Endothelial cell of umbilical vein (primary cell): ENCODE measurements at places on chromosomes 1 and 21.

DNA sequence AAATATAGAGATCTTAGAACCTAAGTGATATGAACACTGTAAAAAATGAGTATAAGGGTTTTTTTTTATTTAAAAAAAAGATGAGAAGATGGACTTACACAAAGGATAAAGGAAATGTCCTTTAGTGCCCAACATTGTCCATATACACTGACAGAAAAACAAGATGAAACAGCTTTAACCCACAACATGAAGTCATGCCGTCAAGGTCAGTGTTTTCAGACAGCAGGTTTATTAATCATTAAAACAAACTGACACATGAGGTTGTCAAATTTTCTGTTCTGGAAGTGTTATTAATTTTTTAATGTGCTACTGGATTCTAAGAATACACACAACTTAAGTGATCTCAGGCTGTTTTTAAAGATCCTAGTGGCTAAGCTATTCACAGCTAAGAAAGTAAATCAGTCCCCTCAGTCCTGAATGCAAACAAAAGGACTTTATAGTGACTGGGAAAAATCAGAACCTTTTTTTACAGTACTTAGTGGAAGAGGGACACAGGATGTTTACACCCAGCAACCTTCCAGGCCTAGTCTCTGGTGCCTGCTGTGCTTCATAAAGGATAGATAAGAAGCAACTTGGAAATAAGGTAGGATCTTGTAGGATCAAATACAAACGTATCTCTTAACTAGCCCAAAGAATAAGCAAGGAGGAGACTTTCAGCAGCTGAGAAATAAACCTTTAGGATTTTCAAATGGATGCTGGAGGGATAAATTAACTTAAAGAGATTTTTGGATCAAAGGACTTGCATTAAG lies 21.9 kb upstream of the PKN2 start:
- no peak for DNase-seq

- no peak for DNase-seq
Measured at GRCh38 chr1:38029081-38029681, 16.6 kb downstream of the UTP11 start.

- no peak for DNase-seq
Measured at GRCh38 chr1:224959656-224960055, 30.2 kb downstream of the DNAH14 start.

DNA sequence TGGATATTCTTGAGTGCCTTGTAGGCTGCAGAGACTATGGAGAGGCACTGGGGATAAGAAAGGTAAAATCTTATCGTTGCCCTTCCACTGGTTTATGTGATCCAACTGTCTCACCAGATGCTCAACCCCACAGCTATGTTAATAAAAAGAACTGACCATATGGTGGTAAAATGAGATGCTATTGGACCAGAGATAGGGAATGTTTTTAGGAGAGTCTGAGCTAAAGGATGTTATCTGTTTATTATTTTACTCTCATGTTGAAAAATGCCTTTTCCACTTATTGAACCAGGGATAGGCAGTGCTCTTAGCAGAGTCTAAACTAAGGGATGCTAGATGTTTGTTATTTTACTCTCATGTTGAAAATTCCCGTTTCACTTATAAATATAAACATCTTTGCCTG lies 172.8 kb upstream of the GREM2 start:
- DNase-seq, result no peak

DNA sequence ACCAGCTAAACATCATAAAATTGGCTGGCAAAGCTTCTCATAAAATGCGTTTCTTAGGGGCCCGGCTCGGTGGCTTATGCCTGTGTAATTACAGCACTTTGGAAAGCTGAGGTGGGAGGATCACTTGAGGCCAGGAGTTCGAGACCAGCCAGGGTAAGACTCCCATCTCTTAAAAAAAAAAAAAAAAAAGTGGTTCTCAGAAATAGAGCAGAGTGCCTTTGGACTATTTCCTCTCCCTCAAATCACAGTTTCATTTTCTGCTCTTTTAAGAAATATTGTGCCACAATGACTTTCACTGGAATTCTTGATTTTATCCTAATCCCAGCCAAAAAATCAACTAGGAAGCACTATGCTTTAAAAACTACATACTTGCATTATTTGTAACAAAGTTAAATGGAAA lies 13.3 kb downstream of the HSF2BP start:
- DNase-seq, result no peak

GRCh38 chr1:214454569-214455396 lies 96.6 kb downstream of the PTPN14 start:
- DNase-seq, result peak; percentile 87
